ENCODE measurements at places on chromosomes 4 and X.

DNA sequence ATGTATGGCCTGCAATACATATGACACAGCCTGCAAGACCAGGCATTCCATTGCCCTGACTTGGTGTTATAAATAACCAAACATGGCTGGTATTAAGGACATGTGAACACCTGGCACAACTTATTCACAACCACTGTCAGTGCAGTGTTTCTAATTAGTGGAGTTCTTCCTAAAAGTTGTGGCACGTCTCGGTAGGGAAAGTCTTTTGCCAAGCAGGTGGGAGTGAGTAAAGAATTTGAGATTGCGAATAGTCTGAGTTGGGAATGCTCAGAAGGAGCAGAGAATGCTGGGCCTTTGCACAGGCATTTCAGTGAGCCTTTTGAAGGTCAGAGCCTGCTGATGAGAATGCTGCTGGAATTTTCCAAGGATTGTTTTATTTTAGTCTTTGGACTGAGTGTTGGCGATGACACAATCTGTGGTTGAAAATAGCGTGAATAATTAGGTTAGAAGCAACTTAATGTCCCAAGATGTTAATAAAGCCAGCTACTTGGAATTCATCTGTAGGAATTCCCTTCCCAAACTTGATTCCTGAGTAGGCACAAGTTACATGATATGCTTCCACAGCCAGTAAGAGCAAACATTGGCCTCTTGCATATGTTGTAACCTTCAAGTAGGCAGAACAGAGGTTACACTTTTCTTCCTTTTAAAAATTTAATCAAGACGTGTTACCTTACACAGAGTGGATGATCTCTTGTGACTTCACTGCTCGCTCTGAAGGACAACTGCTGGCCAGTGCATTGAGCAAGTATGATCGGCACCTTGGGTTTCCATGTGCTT lies 83.6 kb upstream of the PGRMC2 start:
- DNase-seq, result no peak
- H3K4me1 ChIP-seq, result no peaks in the 10 kb centered on the region
- H3K36me3 ChIP-seq, result no peaks in the 10 kb centered on the region
- no peak overlapping the region for H3K4me3 ChIP-seq
- peak overlapping the region; percentile 0 for H3K27ac ChIP-seq
- no peaks in the 10 kb centered on the region for H3K27me3 ChIP-seq

- H3K27me3 ChIP-seq, result no peaks in the 10 kb centered on the region
- H3K4me1 ChIP-seq, result no peaks in the 10 kb centered on the region
- DNase-seq, result no peak
- no peak overlapping the region for H3K4me3 ChIP-seq
- no peak overlapping the region for H3K27ac ChIP-seq
Measured at GRCh38 chrX:6904156-6904555, 243.4 kb upstream of the STS start.

GRCh38 chr4:187006189-187006618 lies 282.5 kb upstream of the FAT1 start:
- H3K27me3 ChIP-seq, result no peaks in the 10 kb centered on the region
- no peaks in the 10 kb centered on the region for H3K4me1 ChIP-seq
- H3K4me3 ChIP-seq, result no peak overlapping the region
- H3K36me3 ChIP-seq, result no peaks in the 10 kb centered on the region
- no peak for DNase-seq

DNA sequence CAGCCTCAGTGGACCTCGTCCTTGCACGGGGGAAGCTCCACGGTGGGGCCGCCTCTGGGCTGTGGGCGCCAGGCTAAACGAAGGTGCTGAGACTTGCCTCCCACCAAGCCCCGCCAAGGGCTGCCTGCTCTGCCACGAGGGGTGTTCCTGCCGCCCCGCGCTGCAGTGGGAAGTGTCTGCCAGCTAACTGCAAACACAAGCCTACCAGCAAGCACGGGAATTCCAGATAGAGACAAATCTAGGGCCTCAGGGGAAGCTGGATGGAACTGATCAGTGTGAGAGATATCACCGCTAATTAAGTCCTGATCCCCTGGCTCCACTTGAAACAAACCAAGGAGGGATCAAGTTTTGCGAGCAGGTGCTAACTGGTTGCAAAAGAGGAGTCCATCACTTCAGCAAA lies 181.6 kb upstream of the LEF1 start:
- no peak for DNase-seq
- no peak overlapping the region for H3K4me3 ChIP-seq
- peaks cover under 1% of the 10 kb centered on the region for H3K4me1 ChIP-seq
- H3K36me3 ChIP-seq, result no peaks in the 10 kb centered on the region

DNA sequence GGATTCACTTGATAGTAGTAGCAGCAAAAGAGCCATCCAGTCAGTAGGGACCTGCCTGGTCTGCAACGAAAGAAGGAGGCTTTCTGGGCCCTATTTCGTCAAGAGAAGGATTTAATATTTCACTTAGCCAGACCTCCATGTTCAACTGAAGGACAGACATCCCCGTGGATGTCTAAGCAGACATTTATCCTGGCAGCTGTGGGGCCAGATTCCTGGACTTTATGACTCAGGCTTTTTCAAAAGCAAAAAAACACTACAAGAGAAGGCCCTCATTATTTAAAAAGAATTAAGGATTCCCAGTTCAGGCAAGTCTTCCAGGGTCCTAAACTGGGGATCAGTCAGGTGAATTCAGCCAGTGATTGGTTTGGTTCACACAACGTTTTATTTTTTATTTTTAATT lies 88.5 kb upstream of the TSPAN5 start:
- no peaks in the 10 kb centered on the region for H3K36me3 ChIP-seq
- no peak overlapping the region for H3K27ac ChIP-seq
- H3K27me3 ChIP-seq, result no peaks in the 10 kb centered on the region
- H3K4me1 ChIP-seq, result no peaks in the 10 kb centered on the region
